Renal cortical epithelial cell (primary cell): ENCODE measurements at places on chromosomes 4 and X. TPM values are rescaled to one million over a fixed set of nuclear protein-coding genes. Genes with fewer than 3 reads are reported as not detected.

- DNase-seq: no peak
Measured at GRCh38 chr4:74395633-74396032, 30.7 kb downstream of the EREG start.

Gene ANOS1
- total RNA-seq: 1.9 TPM in 2 replicates

DNA sequence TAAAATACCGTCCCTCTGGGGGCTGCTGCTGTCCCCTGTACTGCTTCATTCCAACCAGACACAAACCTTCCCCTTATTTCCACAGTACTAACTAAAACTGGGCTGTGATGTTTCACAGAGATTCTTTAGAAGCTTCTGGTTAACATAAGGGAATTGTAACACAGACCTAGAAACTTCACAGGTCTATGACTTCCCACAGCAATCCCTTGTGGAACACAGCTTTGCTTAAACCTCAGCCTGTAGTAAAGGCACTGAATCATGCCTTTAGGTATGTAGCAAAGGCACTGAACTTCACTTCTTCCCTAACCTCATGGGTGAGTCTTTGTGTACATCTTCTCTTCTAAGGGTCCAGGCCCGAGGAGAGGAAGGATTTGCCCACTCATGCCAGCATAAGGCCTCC, 49.4 kb downstream of the SPINK2 start:
- DNase-seq: peak; percentile 18

DNA sequence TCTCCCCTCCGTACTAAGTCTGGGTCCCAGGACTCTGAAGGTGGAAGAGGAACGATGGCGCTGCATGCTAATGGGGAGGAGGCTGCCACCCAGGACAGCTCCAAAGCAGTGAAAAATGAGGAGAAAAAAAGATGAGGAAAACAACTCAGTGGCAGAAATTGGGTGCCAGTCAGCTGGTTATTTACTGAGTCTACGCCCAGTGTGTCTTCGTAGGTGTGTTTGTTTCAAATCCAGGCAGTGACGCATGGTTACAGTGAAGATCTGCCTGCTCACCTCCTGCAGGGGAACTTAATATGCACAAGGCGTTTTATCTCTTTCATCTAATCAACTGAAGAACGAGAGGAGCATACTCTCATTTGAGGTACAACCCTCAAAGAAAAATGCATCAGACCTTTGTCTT, 70.9 kb upstream of the FBXW7 start:
- no peak for DNase-seq

Gene CLDN22
- total RNA-seq: not detected in 2 replicates

- DNase-seq: peak; percentile 6
Measured at GRCh38 chr4:56607926-56608325, 73.2 kb downstream of the HOPX start.

DNA sequence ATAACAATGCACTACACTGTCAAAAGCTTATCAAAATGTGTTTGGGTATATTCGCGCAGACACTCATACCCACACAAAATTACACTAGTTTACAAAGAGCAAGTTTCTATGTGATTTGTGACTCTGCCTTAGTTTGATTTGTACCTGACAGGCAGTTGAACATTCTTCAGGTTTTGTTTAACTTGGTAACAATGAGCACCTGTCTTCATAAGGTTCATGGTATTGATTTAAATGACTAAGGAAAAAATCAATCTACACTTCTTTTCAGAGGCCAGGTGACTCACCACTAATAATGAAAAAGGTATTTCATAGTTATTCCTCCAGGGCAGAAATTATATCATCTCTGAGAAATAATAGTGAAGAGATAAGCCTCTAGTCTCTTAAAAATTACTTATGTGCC, 1114.6 kb upstream of the AGA start:
- no peak for DNase-seq

- no peak for DNase-seq
Measured at GRCh38 chr4:7559741-7560395, 125.1 kb upstream of the PSAPL1 start.

Gene SYP
- total RNA-seq: 0.10 and 0.52 TPM in 2 replicates

Gene NPY5R
- 0.17 and 3.8 TPM in 2 replicates for total RNA-seq

DNA sequence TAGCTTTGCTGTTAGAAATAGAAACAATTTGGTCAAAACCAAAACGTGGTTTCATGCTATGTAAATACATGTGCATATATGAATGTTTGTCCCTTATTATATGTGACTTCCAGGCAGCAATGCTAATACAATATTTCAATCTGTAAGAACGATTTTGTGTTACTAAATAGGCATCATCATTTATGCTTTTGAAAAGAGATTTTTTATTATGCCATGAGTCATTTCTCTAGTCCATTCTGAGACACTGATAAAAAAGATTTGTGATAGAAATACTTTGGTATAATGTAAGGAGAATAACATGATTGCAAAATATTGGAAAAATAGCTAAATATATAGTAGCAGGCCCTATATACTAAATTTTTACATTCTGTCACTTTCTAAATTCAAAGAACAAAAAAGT, 28.9 kb downstream of the SYNPO2 start:
- no peak for DNase-seq

- peak; percentile 95 for DNase-seq
Measured at GRCh38 chrX:10173331-10173900, 16.6 kb downstream of the CLCN4 start.

Gene PDLIM3
- 2.0 and 6.1 TPM in 2 replicates for total RNA-seq

DNA sequence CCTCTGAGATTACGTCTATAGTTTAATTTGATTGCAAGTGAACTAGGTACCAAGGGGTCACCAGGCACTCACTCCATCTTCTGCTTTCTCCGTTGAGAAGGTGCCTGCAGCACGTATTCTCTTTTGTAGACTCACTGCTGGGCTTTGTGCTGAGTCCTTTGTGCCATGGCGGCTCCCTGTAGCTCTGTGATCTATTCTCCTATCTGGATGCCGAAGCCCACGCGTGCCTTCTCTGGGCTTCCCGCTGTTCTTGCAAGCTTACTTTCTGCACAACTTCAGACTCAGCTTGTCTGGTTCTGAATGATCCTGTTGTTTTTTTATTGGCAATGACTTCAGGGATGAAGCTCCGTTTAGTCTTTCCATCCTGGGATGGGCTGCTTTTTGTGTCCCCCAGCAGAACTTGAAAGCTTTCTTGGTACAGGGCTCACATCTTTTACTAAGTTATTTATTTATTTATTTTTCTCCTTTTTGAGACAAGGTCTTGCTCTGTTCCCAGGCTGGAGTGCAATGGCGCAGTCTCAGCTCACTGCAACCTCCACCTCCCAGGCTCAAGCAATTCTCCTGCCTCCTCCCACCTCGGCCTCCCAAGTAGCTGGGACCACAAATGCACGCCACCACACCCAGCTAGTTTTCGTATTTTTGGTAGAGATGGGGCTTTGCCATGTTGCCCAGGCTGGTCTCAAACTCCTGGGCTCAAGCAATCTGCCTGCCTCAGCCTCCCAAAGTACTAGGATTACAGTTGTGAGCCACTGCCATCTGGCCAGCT, 100.9 kb upstream of the NKX1-1 start:
- no peak for DNase-seq

DNA sequence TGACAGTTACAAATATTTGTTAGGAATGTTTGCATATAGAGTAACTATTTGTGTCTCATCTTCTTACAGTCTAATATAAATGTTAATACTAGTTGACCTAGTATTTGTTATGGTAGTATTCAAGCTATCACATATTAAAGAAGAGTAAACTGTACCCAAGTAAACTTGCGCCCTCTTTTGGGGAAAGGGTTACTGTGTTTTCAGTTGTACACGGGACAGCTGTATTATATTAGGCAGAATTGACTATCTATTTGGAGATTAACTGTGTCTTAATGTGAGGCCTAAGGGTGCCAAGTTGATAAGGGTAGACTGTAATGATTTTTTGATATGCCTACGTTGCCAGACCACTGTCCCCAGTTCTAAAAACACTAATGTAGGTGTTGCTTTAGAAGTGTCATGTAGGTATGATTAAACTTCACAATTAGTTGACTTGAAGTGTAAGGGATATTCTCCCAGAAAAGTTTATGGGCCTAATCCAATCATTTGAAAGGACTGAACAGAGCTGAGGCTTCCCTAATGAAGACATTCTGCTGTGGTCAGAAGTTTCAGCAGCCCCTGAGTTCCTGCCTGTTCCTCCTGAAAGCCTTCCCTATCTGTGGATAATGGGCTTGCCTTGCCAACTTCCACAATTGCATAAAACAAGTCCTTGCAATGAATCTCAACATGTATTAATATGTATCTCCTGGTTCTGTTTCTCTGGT, 172.8 kb upstream of the CXCL13 start:
- no peak for DNase-seq

DNA sequence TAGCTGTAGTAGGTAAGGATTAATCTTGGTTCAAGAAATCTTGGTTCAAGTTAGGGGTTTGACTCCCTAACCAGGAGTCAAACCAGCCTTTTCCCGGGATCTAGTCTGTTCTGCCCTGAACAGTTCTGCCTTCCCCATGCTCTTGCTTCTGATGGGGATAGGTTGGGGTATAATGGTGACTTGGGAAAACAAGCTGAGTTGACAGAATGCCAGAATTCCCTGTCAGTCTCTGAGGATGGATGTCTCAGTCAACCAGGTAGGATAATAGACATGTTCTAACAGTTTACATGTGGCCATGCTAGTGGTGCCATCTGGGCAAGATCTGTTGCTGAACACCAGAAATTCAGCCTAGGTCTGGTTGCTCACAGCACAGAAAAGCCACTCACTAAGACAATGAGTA, 51.4 kb downstream of the RAB40AL start:
- DNase-seq: no peak

DNA sequence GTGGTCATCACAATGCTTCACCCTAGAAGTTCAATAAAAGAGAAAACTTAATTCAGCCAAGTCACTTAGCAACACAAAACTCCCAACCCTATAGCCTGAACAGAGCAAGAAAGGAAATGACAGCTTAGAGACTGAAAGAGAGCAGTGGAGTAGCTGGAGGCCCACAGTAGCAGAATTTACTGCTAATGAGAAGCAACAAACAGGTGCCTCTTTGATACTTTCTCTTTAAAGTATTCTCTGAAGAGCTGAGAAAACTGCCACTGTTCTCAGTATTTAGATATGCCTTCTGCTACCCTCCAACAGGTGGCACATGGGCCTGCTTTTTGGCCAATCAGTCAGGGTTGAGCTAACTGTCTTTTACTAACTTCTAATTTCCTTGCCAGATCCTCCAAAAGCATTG, 240.0 kb downstream of the GPC3 start:
- no peak for DNase-seq

DNA sequence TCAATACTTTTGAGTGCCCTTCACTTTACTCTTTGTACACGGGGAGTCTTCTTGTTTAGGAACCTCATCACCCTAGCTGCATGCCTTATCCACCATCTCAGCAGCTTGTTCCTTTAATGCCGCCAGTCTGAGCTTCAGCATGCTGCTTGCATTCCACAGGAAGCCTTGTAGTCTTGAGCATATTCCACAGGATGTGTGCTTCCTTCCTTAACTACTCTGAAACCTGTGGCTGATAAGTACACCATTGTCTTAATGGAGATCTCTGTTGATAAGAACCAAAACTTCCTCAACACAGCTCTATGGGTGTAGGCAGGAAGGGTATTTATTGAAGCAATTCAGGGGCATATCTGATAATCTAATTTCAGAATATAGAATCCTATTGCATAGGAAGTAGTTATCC, 24.4 kb upstream of the CCNI start:
- DNase-seq: peak; percentile 15

GRCh38 chr4:69025191-69025998, 70.9 kb upstream of the UGT2B7 start:
- peak; percentile 42 for DNase-seq

Gene RS1
- total RNA-seq: 0.05 and 0.17 TPM in 2 replicates

DNA sequence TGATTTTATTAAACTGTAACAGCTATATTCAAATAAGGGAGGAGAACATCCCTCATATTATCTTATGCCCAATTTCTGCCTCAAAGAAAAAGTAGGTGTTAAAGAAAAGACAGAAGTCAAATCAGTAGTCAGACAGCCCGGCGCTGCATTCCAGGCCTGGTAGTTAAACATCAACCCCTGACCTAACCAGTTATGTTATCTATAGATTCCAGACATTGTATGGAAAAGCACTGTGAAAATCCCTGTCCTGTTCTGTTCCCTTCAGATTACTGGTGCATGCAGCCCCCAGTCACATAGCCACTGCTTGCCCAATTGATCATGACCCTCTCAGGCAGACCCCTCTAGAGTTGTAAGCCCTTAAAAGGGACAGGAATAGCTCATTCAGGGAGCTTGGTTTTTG, 269.9 kb upstream of the GALNT7 start:
- DNase-seq: no peak

Gene AFF2
- 0.35 and 1.3 TPM in 2 replicates for total RNA-seq

- DNase-seq: no peak
Measured at GRCh38 chrX:10070714-10071436, 85.9 kb upstream of the CLCN4 start.

Gene SLC9B1
- 0.30 and 0.69 TPM in 2 replicates for total RNA-seq

Gene TENT5D
- total RNA-seq: 0.15 and 0.17 TPM in 2 replicates

Gene DCAF12L2
- total RNA-seq: 0.15 and 0.87 TPM in 2 replicates

Gene TRO
- 9.4 and 19.5 TPM in 2 replicates for total RNA-seq

- peak; percentile 12 for DNase-seq
Measured at GRCh38 chrX:94057385-94057784, 383.4 kb downstream of the FAM133A start.

Gene BTK
- not detected in 2 replicates for total RNA-seq

- DNase-seq: no peak
Measured at GRCh38 chr4:3518511-3518880, 13.7 kb downstream of the LRPAP1 start.

Gene SMIM43
- total RNA-seq: 0.30 and 0.69 TPM in 2 replicates

Gene CWH43
- total RNA-seq: 0.05 and 13.7 TPM in 2 replicates

GRCh38 chr4:15144249-15144966, 142.1 kb downstream of the CPEB2 start:
- peak; percentile 48 for DNase-seq

DNA sequence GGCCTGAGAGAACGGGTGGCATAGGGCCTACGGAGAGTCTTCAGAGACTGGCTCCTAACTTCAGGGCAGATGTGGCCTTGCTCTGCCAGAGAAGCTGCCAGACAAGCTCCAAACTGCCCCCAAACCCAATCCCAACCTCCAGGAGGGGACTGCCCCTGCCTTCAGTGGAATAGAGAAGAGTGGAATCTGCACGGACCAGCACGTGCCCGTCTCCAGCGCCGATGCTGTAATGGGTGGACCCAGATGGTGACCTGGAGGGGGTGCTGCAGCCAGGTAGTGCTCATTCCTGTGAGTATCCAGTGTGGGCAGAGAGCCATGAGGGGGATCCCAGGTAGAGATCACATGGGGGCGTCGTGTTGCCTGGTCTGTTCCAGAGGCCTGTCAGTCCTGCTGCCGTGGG, 73.2 kb upstream of the NKX1-1 start:
- DNase-seq: no peak

GRCh38 chrX:19857131-19857530, 30.3 kb downstream of the SH3KBP1 start:
- DNase-seq: no peak
